ENCODE measurements at places on chromosomes 5 and 9.

DNA sequence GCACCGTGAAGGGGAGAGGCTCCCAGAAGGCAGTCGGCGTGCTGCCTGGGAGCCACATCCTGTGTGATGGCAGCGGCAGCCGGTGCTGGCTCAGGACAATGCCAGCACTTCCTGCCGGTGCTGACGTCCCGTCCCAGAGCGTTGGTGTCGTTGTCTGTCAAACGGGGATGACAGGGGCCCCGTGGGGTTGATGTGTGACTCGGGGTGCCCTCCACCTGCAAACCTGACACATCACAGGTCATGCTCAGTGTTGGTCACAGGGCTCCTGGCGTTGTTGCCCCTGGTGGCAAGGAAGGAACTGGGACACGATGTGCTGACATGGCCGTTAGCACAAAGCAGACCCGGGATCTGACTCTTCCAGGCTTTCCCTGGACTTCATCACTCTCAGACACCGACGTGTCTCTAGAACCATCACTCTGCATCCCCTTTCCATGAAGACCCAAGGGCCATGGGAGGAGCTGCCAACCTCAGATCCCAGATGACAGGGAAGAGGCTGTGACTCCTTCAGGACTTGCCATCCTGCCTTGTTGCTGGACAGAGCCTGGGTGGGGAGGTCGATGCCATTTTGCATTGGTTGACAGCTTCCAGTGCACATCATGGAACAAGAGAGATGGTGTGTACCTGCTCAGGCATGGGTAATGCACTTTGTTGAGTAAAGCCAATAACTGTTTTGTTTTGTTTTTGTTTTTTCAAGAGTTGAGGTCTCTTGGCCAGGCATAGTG, 21.5 kb downstream of the PLPP7 start:
- DNase-seq, result peak; percentile 48

DNA sequence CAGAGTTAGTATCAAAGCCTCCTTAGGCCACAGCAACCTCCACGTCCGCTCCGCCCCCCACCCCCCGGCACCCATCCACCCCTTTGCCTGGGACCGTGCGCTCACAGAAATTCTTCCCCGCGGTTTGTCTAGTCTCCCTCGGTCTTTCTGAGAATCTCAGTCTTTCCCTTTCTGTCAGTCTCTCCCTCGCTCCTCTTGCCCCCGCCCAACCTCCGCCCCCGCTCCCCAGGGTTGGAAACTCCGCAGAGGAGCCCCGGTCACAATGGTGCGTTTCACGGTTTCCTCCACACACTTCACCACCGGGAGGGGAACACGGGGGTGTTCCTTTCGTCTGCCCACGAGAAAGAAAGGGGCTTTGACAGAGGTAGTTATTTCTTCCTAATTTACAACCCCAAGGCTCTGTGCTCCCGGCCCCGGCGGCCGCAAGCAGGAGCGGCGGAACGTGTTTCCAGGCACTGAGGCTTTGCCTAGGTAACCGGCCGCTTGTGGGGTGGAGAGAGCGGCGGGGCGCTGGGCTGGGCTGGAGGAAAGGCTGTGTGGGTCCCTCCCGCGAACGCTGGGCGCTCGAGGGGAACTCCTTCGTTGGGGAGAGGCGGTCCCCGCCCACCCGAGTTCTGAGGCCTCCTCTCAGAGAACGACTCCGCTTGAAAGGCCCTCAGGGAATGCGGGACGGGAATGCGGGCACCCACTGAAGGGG, 2.1 kb downstream of the NR4A3 start:
- peak; percentile 50 for DNase-seq

DNA sequence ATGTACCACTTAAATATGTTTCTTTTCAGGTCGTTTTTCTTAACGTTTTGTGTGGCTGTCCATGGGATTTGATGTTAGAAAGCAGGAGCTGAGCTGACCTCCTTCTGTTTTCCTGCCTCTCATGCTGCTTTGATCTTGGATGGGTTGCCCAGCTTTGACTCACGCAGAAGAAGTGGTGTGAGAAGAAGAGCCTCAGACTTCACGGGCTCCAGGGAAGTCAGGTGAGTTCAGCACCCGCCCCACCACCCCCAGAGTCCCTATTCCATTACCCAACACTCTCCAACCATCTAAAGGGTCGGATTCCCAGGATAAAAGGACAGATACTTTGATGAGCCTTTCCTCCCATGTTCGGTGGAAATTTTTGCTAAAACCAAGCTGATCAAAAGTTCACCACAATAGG, 373.4 kb downstream of the IRX2 start:
- no peak for DNase-seq

GRCh38 chr5:151454889-151455288, 7.5 kb downstream of the SLC36A1 start:
- no peak for DNase-seq

DNA sequence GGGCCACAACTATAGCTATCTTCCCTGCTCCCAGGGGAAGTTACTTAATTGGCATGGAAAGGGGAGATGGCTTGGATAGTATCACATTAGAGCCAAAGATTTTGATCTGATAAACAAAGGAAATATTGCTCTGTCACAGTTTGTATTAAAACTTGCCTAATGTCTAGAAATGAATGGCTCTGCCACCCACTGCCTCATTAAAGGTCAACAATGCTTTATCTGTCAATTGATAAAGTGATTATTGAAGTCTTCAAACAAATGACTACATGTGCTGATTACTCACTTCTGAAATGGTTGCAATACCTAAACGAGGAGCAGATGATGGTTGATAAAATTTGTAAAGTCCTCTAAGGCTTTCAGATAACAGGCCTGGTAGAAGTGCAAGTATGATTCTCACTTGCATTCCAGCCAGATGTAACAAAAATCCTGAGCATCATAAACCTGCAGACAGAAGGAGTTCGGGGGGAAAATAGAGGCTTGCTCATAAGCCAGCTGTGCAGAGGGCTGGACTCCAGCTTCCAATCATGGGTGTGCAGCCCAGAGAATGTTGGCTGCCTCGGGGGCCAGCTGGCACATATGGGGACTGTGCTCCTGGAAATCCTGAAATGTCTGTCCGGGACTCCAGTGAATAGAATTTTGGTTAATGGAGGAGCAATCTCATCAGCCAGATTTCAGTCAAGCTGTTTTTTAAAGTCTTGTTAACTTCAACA, 200.5 kb upstream of the SLC27A6 start:
- DNase-seq, result no peak

- no peak for DNase-seq
These were observed 358.9 kb upstream of the RFX3 start for GRCh38 chr9:3884736-3885135.

- DNase-seq, result peak; percentile 87
These were observed 20.3 kb upstream of the TOR2A start for GRCh38 chr9:127755061-127756060.

GRCh38 chr5:151448038-151448985, 909 bp downstream of the SLC36A1 start:
- peak; percentile 77 for DNase-seq

GRCh38 chr9:71269859-71270258, 148.4 kb upstream of the TRPM3 start:
- no peak for DNase-seq

DNA sequence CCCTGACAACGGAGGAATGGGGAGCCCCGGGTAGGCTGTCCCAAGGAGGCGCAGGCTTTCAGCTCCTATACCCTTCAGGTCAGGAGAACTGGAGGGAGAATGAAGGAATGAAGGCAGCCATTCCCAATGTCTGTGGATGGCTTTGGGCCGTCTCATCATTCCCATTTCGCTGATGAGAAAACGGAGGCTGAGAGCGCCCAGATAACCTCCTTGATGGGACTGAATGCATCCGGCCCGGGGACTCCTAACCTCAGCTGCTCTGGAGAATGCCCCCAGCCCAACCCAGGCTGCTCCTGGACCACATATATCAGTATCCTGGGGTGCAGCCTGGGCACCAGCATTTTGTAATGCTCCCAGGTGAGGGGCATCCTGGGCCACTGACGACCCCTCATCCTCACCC, 52.6 kb upstream of the RNU6ATAC start:
- DNase-seq, result no peak

DNA sequence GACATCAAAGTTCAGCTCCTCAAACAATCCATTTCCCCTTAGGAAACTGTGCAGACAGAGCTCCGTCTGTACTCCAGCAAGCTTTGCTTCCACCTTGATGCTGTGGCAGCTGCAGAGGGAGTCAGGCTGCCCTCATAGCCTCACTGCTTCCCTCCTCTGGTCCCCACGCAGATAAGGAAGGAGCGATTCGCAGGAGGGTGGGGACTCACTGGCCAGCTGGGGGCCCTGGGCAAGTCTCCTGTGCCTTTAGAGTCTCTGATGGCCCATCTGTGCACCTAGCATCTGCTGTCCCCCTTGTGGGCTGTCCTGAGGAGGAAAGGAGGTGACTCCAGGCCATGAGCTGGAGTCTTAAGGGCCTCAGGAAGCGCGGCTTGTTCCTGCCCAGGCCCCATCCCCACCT, 121.5 kb downstream of the ENTREP1 start:
- DNase-seq, result no peak

- DNase-seq, result no peak
These were observed 123.1 kb upstream of the PHYKPL start for GRCh38 chr5:178355671-178356070.

GRCh38 chr5:127582773-127583370, 65.4 kb downstream of the PRRC1 start:
- no peak for DNase-seq

GRCh38 chr9:76680716-76681425, 83.4 kb upstream of the PCA3 start:
- no peak for DNase-seq

GRCh38 chr5:179163236-179164155, 103.3 kb downstream of the ZNF354C start:
- DNase-seq, result no peak

- peak; percentile 73 for DNase-seq
These were observed 8.6 kb downstream of the KLHL9 start for GRCh38 chr9:21326526-21327139.

GRCh38 chr5:42923710-42924109, 112.0 kb upstream of the SELENOP start:
- no peak for DNase-seq

GRCh38 chr5:16119790-16120189, 59.8 kb downstream of the MARCHF11 start:
- no peak for DNase-seq

DNA sequence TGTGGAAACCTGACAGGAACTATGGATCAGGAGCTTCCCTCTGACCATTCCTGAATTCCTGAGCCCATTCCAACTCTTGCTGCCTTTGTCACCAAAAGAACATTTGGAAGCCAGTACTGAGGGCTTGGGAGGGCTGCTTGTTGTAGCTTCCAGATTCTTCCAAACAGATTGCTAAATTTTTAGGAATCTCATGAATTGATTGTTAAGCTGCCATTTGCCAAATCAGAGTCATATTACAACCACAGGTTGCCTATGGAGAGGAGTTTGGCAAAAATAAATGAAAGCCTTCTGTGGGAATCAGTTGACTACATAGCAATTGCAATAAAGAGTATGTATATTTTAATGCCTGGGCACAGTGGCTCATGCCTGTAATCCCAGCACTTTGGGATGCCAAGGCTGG, 39.2 kb upstream of the SLC28A3 start:
- DNase-seq, result no peak

DNA sequence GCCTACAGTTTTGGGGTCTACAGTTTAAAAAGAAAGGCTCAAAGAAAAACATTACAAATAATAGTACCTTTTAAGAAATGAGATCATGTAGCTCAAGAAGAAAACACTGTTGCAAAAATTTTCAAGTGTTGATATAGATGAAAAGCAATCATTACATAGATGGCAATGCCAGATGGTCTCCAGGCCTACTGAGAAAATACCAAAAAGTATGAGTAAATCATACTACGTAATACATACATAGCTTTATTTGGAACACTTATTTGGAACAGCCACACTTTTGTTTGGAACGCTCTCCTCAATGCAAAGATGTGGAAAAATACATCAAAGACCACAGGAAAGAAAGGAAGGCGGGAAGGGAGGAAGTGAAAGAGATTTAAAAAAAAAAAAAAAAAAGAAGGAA, 44.1 kb downstream of the MARCHF11 start:
- no peak for DNase-seq

GRCh38 chr5:112614285-112614684, 123.4 kb upstream of the APC start:
- no peak for DNase-seq

DNA sequence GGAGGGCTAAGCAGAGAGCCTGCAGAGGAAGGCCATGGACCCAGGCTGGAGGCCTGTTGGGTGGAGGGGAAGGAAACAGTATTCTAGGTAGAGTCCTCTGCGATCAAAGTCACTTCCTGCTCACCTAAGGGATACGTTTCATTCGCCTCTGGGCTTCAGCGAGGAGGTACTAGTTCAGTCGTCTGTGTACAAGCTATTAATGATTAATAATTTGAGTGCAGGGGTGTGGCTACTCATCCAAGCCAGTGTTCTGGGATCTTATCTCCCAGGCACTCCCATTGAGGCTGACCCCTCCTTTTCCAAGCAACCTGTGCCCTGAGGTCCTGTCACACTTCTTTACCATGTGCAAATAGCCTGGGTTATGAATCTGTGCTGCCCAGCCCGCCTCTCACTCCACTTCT, 25.2 kb downstream of the RALGPS1 start:
- DNase-seq, result no peak

GRCh38 chr9:120507936-120508510, 71.9 kb downstream of the CDK5RAP2 start:
- no peak for DNase-seq

GRCh38 chr5:104016646-104017045, 454.1 kb upstream of the NUDT12 start:
- DNase-seq, result no peak

- DNase-seq, result no peak
These were observed 53.5 kb downstream of the KCNIP1 start for GRCh38 chr5:170557314-170557713.

GRCh38 chr9:130128251-130128650, 44.0 kb upstream of the NCS1 start:
- DNase-seq, result no peak

All from GM23338 (cell line).